Inflammatory macrophage treated with lipopolysaccharide for 1 hour (primary cell): ENCODE measurements at places on chromosomes 6 and 20.

- DNase-seq = no peak
Measured at GRCh38 chr6:31888276-31889258, 8.9 kb downstream of the EHMT2 start.

DNA sequence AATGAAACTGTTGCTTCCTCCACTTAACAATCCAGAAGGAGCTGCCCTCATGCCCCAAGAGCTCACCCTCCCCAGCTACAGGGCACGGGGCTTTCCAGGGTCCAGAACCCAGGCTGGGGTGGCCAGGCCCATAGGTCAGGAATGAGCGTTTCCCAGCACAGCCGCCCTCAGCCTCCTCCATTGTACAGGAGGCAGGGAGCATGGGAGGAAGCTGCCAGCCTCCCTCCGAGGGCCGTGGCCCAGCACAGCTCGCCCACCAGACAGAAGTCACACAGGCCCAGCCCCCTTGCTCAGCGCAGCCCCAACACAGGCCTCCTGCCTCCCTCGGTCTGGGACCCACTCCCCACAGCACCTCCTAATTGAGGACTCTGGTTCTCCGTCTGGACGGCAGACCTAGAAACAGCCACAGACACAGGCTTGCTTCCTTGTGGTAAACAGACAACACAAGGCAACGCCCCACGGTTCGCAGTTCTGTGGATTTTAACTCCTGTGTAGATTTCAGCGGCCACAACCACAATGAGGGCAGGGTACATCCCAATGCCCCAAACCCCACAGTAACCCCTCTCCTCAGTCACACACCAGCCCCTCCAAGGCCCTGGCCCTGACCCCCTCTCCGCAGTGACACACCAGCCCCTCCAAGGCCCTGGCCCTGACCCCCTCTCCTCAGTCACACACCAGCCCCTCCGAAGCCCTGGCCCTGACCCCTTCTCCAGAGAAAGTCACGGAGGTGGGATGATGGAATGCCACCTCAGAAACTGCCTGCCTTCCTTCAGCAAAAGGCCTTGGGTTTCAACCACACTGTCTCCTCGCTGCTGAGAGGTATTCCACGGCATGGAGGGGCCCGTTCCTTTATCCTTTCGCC is 173.5 kb downstream of the DLL1 start:
- no peak for DNase-seq

DNA sequence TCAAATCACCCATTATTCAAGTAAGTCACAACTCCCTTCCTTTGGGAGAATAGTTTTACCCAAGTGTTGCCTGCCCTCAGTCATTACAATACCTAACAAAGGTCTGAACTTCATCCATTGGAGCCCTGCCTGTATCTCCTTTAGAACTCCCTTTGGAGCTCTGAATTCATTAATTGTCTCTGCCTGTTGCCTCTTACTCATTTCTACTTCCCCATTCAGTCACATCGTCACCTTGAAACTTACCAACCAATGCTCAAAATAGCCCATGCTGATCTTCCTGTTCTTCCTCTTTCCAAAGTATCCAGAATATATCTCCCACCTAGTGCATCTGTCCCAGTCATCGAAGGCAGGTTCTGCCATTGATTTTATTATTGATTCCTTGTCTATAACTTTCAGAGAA is 120.7 kb upstream of the ADGRF1 start:
- peak; percentile 75 for DNase-seq

DNA sequence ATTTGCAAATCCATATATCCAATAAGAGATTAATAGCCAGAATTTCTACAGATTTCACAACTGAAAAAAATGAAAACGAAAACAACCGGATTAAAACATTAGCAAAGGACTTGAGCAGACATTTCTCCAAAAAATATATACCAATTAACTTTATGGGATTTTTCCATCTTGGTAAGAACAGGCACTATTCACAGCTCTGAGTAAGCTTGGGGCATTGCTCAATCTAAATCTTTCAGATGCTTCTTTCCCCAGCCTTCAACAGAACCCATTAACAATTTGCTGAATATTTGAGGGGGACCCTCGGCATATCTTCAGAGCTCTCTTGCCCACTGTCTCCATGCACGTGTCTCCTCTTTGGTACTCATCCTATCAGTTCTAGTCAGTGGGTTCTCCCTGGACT is 111.7 kb upstream of the CD93 start:
- peak; percentile 35 for DNase-seq

- no peak for DNase-seq
Measured at GRCh38 chr6:68649669-68650068, 14.6 kb downstream of the ADGRB3 start.
